ENCODE measurements at places on chromosomes 1 and 21. TPM values are rescaled to one million over a fixed set of nuclear protein-coding genes. Genes with fewer than 3 reads are reported as not detected.

FBXO2 gene
- 3.9 TPM for total RNA-seq

MX2 gene
- total RNA-seq, result 14.7 TPM

DDX59 gene
- 11.9 TPM for total RNA-seq

CYYR1 gene
- total RNA-seq, result 19.9 TPM

DISP3 gene
- total RNA-seq, result 0.05 TPM

GUCA2A gene
- not detected for total RNA-seq

CELA3A gene
- not detected for total RNA-seq

TFAP2E gene
- 0.32 TPM for total RNA-seq

PRDM16 gene
- 0.99 TPM for total RNA-seq

MAN1A2 gene
- total RNA-seq, result 36.3 TPM

PGM1 gene
- total RNA-seq, result 150 TPM

OR10J1 gene
- not detected for total RNA-seq

- no peak for DNase-seq
Measured at GRCh38 chr1:226568077-226568831, 19.7 kb downstream of the STUM start.

GRCh38 chr1:203239526-203240305 lies 10.2 kb upstream of the CHIT1 start:
- DNase-seq, result no peak

DNA sequence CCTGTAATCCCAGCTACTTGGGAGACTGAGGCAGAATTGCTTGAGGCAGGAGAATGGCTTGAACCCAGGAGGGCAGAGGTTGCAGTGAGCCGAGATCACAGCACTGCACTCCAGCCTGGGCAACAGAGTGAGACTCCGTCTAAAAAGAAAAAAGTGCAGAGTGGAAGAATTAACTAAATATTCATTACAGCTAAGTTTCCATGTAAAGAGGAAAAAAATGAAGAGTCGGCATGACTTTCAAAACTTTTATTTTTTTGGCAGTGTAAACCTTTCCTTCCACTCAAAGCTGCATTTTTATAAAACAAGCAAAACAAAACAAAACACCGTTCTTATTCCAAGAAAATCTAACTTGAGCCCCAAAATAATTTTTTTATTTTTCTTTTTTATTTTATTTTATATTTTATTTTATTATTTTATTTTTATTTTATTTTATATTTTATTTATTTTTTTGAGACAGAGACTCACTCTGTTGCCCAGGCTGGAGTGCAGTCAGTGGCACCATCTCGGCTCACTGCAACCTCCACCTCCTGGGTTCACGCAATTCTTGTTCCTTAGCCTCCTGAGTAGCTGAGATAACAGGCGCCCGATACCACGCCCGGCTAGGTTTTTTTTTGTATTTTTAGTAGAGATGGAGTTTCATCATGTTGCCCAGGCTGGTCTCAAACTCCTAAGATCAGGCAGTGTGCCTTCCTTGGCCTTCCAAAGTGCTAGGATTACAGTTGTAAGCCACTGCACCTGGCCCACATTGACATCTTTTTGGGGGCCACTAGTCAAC lies 62.9 kb downstream of the PACC1 start:
- no peak for DNase-seq

DNA sequence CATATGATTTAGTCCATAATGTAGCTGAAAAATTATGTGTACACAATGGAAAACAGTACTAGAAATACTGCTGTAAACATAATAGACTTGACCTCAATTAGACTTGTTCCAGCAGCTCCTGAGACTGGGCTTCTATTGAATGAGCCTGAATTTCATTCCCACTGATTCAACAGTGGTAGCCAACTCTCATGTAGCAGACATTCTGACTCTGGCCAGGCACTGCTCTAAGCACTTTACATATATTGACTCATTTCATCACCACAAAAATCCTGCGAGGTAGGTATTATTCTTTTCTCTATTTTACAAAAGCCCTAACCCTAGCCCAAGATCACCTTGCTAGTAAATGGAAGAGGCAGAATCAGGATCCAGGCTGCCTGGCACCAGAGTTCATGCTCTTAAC lies 12.8 kb upstream of the CTSS start:
- no peak for DNase-seq

- no peak for DNase-seq
Measured at GRCh38 chr1:179447489-179447888, 81.7 kb downstream of the AXDND1 start.

- DNase-seq, result no peak
Measured at GRCh38 chr1:240244968-240245628, 153.4 kb downstream of the FMN2 start.

DNA sequence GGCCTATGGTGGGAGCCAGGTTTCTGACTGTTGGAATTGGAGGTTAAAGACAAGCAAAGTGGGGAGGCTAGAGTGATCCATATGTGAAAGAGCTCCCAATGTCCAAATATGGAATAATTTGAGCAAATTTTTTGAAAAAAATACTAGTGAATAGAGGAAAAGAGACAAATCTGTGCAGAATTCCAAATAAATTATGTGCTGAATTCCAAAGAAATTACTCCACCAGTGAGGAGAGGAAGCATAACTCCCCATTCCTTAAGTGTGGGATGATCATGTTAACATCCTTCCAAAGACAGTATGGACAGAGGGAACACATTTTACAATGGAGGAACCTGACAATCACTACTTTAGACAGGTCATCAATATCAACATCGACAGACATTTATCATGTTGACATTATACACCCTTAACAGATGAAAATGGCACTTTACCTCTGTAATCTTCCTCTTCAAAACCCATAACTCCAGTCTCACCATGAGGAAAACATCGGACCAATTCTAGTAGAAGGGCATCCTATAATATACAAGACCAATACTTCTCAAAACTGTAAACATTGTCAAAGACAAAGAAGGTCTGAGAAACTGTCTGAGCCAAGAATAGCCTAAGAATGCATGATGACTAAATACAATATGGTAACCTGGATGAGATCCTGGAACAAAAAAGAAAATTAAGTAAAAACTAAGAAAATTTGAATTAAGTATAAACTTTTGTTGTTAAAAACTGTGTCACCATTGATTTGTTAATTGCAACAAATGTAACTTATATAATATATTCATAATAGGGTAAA lies 71.5 kb upstream of the RGS4 start:
- no peak for DNase-seq

- no peak for DNase-seq
Measured at GRCh38 chr21:15543473-15543872, 186.3 kb upstream of the USP25 start.

DNA sequence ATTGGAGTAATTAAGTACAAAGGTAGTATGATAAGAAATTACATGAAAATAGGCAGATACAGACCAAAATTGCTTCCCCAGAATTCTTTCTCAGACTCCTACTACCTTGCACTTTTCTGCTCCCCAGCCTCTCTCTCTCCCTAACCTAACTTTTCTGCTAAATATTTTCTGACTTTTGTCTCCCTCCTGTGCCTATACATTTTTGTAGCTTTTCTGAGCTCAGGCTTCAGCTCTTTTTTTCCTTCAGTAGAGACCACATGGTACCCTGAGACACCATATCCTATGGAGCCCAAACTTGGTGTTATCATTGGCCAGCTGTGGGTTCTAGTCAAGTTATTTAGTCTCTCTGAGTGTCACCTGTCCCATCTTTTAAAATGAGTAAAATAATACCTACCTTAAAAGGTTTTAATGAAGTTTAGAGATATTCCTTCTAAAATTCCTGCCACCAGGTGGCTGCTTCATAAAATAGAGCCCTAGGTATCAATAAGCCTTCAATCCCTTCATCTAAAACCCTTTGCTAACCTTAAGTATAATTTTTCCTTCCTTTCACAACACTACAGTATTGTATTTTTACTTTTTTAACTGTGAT lies 237.6 kb upstream of the DUSP10 start:
- no peak for DNase-seq

- no peak for DNase-seq
Measured at GRCh38 chr21:30193201-30193600, 22.7 kb downstream of the CLDN8 start.

- DNase-seq, result no peak
Measured at GRCh38 chr1:206882555-206882954, 14.7 kb upstream of the IL24 start.

GRCh38 chr1:4267381-4268261 lies 367.5 kb upstream of the C1orf174 start:
- no peak for DNase-seq

GRCh38 chr1:210413951-210414350 lies 85.2 kb downstream of the HHAT start:
- no peak for DNase-seq

DNA sequence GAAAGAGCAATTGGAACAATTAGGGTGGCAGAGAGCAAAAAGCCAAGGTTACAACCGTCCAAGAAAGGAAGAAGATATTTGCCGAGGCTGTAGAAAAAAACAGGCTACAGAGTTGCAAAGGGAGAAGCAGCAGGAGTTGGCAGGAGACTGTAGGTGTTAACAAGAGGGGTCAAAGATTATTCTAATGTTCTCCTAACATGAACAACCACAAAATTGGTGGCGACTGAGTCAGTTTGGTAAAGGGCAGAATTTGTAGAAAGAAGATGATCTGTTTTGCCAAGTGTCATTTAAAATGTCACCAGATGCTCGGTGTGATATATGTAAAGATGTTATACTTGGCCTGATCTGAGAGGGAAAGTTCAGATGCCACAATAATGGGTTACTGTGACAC lies 401 bp upstream of the PRUNE1 start:
- DNase-seq, result no peak

GRCh38 chr1:154342132-154342531 lies 16.8 kb downstream of the ATP8B2 start:
- DNase-seq, result no peak

GRCh38 chr1:94531664-94532063 lies 9.9 kb downstream of the F3 start:
- DNase-seq, result no peak

DNA sequence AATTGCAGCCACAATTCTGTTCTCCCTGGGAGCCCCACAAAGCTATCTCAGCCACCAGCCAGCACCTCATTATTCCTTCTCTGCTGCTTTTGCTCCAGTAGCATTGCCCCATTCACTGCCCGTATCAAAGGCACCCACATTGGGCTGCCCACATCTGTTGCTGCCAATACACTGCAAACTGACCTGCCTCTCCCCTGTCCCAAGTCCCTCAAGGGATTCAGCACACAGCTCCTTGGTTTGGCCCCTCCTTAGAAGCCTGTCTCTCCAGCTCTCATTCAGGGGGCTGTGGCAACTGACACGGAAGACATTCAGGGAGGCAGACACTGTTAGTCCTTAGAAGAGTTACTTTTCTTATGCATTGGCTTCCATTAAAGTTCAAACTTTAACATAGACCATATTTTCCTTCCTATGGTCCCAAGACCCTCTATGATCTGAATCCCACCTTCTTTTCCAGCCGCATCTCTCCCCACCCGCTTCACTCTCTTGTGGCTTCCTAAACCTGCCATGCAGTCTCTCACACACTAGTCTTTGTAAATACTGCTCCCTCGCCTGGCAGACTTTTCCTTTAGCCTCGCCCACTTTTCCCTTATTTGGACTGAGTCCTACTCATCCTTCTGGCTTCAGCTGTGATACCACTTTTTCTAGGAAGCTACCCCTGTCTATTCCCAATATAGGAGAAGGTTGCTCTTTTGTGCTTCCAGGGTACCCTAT lies 19.3 kb upstream of the KLHDC8A start:
- no peak for DNase-seq

DNA sequence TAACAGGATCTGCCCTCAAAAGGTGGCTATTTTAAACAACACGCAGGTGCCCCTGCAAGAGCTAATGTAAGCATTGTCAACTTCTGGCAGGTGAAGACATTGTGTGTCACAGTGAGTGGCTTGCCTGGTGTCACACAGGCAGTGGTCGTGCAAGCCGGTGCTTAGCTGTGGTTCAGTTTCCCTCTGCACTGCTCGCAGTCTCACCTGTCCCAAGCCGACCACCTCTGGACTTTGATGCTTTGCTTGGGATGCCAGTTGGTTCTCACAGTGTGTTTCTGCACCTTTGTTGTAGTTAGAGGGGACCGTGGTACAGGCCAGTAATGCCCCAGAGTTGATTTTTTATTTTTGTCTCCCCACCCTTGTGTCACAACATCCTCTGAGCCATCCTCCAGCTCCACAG lies 85.2 kb downstream of the UCK2 start:
- DNase-seq, result no peak

DNA sequence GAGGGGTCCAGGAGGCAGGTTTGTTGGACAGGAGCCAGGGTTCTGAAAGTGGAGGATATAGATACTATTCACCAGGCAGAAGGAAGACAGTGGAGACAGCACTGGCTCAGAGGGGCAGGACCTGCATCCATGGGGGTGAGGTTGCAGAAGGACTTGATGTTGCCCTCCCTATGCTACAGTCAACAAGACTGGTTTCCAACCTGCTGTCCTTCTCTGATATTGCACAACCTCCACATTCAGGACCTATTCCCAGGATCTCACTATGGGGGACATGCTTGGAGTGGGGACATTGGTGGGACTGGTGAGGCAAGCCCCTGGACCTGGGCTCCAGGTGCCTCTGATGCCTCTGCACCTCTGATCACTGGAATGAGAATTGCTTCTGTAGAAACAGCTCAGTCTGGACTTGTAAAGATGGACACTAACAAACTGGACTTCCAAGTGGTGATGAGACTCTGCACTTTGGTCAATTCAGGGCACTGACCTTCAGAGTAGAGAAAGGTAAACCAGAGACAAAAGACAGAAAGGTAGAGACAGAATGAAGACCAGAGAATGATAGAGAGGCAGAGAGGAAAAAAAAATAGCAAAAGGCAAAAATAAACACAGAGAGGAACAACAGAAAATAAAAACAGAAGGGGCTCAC lies 1.6 kb downstream of the SMCP start:
- no peak for DNase-seq

DNA sequence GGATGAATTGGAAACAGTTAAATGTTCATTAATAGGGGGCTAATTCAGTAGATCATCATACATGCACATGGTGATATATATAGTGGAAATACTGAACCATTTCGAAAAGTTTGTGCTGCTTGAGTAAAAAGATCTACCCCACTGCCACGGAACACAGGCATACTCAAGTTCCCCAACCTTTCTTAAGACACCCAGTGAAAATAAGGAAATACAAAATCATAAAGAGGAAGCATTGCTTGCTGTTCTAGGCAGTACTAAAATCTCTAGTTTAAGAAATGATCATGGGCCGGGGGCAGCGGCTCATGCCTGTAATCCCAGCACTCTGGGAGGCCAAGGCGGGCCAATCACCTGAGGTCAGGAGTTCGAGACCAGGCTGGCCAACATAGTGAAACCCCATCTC lies 37.6 kb upstream of the KIRREL1 start:
- DNase-seq, result no peak

- no peak for DNase-seq
Measured at GRCh38 chr1:167789501-167789900, 67.7 kb downstream of the MPZL1 start.

GRCh38 chr1:48947761-48948537 lies 171.3 kb upstream of the BEND5 start:
- no peak for DNase-seq

Data from left cardiac atrium (tissue), 4 donors.